NCI-H226 (cell line): ENCODE measurements at places on chromosomes 1 and 21.

DNA sequence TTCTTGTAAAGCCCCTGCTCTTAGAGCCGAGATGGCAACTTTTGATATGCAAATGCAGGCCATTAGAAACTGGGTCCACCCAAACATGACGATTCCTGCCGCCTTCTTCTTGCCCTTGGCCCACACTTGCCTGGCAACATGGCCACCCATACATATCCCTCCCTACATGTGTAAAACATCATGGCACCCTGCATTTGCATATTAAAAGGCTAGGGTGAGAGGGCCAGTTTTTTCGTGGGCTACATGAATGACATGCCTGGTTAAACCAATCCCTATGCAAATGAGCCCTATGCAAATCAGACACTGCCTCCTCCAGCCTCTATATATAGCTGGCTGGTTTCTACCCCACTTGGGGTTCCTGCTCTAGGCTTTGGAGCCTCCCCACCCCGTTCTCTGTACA, 18.8 kb downstream of the PLA2G2A start:
- no peak for DNase-seq

DNA sequence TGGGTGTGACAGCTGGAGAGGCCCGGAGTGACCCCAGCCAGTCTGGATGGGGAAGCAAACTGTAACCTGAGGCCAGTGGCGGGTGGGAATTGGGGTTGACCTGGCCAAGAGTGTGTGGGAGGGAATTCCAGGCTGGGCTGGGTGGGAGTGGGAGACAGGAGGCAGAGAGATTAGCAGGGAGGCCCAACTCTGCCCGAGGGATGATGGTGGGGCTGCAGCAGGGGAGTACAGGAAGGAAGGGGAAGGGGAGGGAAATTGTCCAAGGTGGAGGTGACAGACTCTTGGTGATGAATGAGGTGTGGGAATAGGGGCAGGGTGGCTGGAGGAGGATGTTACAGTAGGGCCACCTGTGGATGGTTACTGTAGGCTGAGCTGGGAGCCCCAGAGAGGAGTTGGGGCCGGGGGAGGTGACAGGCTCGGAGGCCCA, 40.4 kb downstream of the HUNK start:
- DNase-seq: no peak

DNA sequence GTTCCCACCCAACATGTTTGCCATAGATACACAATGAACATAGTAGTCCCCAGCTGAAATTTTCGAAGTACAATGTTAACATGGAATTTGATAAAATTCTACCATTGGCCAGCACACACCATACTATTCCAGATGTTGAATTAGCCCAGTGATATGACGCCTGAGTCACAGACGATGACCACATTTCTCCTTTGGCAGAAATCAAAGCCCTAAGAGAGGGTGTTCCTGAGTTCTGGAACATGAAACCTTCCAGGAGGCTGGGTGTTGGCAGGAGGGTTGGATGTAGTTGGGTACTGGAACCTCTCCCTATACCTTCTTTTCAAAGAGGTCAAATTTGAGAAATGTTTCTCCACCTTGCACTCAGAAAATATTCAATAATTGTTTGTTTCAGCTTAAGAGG, 37.8 kb downstream of the LPAR3 start:
- DNase-seq: no peak

GRCh38 chr1:22562584-22563583, at the start of gene EPHA8:
EPHA8 (plus strand) TSS chr1:22563489; CDS start chr1:22563636, 147 bp downstream.
- DNase-seq: no peak

- DNase-seq: no peak
These were observed 4.0 kb downstream of the OSCP1 start for GRCh38 chr1:36446271-36446670.

DNA sequence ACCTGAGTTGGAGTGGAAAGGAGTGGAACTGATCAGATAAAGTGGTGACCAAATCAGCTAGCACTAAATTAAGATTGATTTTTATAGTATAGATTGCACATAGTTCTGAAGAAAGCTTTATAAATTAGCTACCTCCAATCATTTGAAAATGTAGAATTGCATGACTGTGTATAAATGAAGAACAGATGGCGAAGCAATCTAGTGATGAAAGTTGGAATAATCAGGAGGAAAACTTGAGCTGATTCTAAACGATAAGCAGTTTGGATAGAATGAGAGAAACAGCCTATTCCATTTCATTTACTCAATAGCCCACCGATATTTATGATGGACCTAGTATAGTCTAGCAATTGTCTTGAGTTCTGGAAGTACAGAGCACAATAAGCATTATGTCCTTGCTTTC, 661.5 kb downstream of the PLA2G4A start:
- DNase-seq: no peak
